ENCODE measurements at places on chromosomes 5 and 9.

DNA sequence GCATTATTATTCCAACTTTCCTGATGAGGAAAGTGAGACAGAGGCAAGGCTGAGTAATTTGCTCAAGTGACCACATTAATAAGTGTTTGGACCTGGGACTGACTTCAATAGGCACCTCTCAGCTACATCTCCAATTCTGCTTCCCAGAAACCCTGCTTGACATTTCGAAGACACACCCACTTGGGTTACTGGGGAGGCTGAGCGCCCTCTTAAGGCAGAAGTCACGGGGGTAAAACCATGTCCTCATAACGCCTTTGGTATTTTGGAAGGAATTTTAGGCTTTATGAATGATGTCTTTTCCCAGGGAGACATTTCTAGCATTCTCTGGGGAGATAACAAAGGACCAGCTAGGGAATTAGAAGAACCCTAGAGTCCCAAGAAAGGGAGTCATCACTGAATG lies 53.3 kb downstream of the TRPC7 start:
- DNase-seq: no peak

DNA sequence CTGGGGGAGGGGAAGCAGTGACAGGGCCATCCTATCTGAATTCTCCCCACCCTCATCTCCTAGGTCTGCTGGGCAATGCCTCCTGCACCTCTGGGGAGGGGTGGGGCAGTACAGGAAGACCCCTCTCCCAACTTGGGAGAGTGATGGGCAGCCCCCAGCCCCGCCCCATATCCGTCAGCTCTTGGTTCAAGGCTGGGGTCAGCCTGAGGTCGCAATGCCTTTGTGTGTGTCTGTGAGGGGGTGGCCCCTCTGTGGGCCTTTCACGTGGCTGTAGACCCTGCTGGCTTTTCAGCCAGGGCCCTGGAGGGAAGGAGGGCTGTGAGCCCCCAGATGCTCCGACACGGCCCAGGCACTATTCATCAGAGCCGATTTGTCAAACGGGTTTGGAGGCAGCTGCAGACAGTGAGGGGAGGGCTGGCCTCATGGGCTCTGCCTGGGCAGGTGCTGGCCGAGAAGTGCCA lies 49.5 kb upstream of the RNU6ATAC start:
- no peak for DNase-seq

DNA sequence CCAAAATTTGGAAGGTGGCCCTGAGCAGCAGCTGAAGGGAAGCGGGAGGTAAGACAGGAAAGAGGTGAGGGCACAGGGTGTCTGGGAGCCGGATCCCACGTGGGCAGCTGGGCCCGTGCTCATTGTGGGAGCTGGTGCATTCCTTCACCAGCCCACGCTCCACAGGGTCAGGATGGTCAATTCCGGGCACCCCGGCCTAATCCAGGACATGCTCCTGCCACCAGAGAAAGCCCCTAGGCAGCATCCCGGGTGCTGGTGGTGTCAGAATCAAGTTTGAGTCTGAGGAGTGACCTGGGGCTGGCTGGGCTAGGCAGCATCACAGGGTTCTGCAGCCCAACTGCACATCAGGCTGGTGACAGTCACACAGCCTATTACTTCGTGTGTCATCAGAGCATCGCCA lies 7.1 kb upstream of the PDCD6 start:
- no peak for DNase-seq

- DNase-seq: no peak
Measured at GRCh38 chr5:133531594-133531993, 80.7 kb downstream of the FSTL4 start.

DNA sequence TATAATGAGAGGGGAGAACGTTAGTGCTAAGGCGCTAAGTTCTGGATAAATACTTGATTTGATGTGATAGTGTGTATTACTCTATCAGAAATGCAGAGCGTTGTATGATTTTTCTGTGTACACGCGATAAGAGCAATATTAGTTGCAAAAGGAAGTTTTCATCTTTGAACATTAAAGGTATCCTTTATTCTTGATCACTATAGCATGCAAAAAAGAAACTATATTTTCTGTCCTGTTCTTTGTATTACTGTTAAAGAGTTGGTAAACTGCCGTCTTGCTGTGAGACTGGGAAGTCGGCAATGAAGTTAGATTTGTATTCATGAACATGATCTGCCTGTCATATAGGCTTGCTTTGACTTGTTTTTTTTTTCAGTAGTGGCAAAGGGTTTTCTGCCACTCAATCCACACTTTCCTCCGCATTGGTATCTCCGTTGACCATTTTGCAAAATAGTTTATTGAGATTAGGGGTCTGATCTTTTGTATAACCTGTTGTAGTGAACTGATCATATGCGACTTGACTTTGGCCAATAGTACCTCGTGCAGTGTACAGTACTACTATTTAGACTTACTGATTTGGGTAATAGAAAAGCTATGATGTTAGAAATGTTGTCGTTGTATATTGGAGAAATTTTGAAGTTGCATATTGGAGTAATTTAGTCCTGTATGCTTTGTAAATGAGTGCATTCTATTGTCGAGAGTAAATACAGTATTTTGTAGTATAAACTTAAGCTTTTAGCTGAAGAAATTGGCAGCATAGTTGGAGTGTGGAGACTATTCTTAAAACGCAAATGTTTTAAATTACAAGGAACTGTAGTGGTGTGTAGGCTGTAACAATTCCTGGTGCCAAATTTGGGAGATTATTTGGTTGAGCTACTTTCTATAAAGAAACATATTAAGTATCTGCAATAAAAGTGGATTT lies 1.7 kb downstream of the DENND4C start:
- no peak for DNase-seq

DNA sequence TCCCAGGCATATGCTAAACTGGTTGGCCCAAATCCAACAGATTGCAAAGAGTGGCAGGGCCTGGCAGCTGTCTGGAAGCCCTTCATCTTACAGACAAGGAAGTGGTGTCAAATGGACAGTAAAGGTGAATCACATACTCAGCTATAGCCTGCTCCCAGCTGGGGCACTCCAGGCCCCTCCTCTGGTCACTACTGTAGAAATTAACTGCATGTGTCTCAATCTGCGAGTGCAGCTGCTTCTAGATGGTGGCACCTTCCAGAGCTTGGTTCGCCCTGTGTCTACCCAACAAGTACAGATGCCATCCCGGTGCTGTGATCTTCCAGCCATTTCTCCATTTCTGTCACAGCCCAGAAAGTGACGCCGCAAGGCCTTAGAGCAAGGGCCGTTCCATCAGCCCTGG lies 50.2 kb downstream of the OTULIN start:
- peak; percentile 45 for DNase-seq

Measured in amniotic epithelial cell (primary cell).